ENCODE measurements at places on chromosomes 5 and 9. TPM values are rescaled to one million over a fixed set of nuclear protein-coding genes. Genes with fewer than 3 reads are reported as not detected.

GBGT1 gene
- 0.98 TPM for total RNA-seq

CKMT2 gene
- not detected for total RNA-seq

NIPBL gene
- total RNA-seq, result 41.8 TPM

PRLR gene
- total RNA-seq, result 1.6 TPM

DNA sequence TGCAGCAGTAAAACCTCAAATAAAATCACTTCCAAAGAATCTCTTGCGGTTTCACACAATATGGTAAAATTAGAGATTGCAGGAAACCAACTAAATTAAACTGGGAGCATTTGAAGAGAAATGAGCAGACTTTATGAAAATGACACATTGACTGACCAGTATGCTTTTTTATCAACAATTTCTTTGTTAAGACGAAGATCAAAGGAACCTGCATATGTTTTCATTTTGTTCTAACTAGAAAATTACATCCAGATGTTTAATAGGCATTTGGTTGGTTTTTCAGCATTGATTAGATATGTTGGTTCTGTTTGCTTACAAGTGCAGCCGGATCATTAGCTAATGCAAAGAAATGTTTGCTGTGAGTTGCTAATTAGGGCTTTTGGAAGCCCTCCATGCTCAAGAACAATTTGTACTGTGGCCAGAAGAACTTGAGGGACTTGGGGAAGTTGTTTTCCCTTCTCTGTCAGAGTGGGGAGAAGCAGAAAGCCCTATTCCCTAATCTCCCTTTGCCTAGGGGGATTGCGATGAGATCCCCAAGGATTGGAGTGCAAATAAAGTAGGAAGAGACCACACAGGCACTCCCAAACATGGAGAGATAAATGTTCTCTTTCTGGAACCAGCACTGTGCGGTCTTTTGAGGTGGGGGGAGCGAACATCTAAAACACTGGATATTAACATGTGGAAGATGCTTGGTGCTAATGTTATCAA lies 4.5 kb upstream of the TLE1 start:
- peak; percentile 49 for DNase-seq

DNA sequence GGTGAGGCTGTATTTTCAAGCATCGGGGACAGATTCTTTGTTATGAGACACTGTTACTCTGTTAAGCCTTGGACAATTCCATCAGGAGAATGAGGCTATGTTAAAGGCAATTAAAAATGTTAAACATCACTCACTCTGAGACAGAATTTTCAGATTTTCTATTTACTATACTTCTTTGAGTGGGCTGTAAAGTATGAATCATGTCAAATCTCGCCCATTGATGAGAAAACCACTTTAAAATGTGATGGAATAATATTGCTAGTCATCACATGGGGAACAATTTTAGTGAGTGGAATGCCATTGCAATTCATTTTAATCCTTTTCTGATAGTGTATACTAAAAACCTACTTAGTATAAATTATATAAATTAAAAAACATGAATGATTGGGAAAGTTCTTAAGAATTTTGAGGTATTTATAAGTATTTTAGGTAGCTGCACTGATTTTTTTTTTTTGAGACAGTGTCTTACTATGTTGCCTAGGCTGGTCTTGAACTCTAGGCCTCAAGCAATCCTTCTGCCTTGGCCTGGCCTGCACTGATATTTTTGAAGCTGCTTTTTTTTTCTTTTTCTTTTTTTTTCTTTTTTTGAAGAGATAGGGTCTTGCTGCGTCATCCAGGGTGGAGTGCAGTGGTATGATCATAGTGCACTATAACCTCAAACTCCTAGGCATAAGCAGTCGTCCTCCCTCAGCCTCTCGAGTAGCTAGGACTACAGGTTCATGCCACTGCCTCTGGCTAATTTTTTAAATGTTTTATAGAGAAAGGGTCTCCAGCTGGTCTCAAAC lies 73.2 kb downstream of the KIAA1958 start:
- no peak for DNase-seq

- DNase-seq, result no peak
Observed at GRCh38 chr9:35856882-35857281, 13.3 kb downstream of the OR13J1 start.

DNA sequence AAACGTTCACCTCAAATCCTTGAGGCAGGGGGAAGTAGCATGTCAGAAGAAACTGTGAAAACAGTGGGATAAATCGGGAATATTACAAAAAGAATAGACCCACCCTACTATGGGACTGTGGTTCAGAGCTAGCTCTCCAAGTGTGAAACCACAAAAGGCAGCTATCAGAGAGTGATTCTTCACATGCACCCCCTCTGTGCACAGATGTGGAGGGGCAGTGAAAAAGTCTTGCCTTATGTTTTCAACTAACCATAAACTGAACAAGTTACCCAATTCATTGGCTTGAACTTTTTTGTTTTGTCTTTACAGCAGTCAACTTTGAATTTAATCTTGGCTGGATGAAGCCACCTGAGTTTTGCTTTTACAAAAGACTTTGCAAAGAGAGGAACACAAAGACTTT lies 98.8 kb upstream of the NR4A3 start:
- DNase-seq, result no peak

GRCh38 chr9:2085716-2086115 lies 70.6 kb downstream of the SMARCA2 start:
- DNase-seq, result peak; percentile 79

Data from fibroblast of the aortic adventitia (primary cell).